Activated CD8-positive, alpha-beta memory T cell treated with anti-CD3 and anti-CD28 coated beads, Interleukin-2, amount 10 ng/mL, durations not matched to agents 7 days and 5 days (primary cell): ENCODE measurements at places on chromosomes 5 and 9.

DNA sequence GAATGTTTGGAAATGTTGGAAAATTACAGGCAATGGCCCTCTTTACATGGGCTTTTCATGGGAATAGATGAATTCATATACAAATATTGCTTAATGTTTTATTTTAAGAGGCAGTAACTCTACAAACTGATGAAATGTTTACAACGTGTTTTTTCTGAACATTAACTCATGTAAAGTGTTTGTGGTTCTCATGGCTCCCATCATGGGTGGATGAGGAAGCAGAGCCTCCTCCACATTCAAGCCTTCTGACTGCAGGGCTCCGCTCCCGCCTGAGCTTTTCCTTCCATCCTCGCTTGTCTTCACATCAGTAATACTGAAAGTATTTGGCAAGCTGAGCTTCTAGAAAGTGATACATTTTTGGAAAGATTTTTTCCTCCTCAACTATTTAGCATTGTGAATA is 204.2 kb downstream of the ARHGAP26 start:
- no peak for DNase-seq

DNA sequence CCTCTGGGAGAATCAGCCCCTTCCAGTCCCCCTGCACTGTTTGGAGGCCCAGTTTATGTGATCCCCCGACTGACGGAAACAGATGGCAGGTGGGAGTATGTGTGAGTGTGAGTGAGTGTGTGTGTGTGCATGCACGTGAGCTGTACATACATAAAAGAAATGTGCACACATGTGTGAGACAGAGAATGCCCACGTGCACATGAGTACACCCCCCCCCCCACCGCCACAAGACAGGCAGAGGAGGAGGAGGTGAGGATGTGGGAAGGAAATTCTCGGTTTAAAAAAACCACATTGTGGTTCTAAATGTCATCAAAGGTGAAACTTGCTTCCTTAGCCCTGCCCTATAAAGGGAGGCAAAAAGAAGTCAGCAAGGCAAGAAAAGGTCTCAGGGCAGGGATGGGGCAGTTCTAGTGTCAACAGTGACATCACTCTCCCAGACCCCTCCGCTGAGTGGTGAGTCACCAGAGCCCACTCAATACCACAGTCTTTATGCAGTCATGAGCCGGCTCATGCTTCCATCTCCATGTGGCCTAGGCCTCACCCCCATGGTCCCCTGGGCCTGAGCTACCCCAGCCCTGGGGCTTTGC is 79.2 kb upstream of the HSPA9 start:
- DNase-seq = peak; percentile 79

DNA sequence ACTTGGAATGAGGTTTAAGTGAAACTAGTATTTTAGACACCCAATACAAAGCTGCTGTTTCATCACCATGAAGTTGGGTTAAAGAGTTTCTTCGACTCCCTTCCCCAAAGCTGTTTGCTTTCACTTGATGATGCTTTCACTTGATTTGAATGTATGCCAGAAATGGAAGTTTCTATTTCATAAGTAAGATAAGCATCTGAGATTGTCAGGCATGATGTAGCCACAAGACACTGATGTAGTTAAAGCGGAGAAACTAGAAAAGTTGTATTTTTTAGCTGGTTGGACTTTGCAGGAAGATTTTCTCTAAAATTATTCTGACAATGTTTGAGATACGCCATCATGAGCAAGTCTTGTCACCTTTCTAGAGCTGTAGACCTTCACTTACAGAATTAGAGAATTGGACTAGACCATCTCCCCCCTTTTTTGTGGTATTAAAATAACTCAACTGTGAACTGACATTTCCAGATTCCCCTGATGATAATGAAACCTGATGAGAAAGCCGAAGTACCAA is 20.0 kb downstream of the MOCS2 start:
- DNase-seq = no peak

GRCh38 chr5:113169720-113170119 is 193.1 kb downstream of the DCP2 start:
- no peak for DNase-seq

- DNase-seq = no peak
Observed at GRCh38 chr5:63262185-63262981, 683.8 kb downstream of the LRRC70 start.

GRCh38 chr9:35277171-35277520 is 115.3 kb downstream of the UNC13B start:
- no peak for DNase-seq

DNA sequence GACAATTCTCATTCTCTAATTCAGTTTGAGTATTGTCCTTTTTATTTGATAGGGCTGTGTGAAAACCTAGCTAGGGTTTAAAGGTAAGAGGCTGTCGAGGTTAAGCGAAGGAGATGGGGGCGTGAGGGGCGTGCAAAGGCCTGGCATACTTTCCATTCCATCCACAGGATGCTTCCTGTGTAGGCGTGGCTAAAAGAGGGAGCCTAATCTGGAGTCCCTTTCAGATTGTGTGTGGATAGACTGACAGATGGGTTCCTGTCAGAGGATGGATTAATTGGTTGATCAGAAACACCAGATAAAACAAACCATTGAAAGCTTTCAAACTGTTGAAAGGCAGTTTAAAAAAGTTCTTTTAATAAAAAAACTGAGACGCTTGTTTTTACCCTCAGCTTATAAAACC is 1.1 kb upstream of the ELL2 start:
- no peak for DNase-seq

DNA sequence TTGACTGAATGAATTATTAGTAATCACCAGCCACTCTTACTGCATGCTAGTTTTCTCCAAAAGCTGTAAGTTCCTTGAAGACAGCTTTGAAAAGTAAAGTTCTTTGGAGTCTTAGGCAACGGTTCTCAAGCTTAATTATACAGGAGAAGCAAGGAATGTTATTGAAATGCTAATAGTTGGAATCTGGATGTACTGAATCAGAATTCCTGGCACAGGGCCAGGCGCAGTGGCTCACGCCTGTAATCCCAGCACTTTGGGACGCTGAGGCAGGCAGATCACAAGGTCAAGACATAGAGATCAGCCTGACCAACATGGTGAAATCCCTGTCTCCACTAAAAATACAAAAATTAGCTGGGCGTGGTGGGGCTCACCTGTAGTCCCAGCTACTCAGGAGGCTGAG is 33.4 kb downstream of the GRIA1 start:
- no peak for DNase-seq

GRCh38 chr9:118529210-118529609 is 825.0 kb downstream of the TLR4 start:
- no peak for DNase-seq

- DNase-seq = peak; percentile 65
Observed at GRCh38 chr9:129626625-129627284, 792 bp downstream of the NTMT1 start.

DNA sequence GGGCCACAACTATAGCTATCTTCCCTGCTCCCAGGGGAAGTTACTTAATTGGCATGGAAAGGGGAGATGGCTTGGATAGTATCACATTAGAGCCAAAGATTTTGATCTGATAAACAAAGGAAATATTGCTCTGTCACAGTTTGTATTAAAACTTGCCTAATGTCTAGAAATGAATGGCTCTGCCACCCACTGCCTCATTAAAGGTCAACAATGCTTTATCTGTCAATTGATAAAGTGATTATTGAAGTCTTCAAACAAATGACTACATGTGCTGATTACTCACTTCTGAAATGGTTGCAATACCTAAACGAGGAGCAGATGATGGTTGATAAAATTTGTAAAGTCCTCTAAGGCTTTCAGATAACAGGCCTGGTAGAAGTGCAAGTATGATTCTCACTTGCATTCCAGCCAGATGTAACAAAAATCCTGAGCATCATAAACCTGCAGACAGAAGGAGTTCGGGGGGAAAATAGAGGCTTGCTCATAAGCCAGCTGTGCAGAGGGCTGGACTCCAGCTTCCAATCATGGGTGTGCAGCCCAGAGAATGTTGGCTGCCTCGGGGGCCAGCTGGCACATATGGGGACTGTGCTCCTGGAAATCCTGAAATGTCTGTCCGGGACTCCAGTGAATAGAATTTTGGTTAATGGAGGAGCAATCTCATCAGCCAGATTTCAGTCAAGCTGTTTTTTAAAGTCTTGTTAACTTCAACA is 200.5 kb upstream of the SLC27A6 start:
- DNase-seq = no peak

DNA sequence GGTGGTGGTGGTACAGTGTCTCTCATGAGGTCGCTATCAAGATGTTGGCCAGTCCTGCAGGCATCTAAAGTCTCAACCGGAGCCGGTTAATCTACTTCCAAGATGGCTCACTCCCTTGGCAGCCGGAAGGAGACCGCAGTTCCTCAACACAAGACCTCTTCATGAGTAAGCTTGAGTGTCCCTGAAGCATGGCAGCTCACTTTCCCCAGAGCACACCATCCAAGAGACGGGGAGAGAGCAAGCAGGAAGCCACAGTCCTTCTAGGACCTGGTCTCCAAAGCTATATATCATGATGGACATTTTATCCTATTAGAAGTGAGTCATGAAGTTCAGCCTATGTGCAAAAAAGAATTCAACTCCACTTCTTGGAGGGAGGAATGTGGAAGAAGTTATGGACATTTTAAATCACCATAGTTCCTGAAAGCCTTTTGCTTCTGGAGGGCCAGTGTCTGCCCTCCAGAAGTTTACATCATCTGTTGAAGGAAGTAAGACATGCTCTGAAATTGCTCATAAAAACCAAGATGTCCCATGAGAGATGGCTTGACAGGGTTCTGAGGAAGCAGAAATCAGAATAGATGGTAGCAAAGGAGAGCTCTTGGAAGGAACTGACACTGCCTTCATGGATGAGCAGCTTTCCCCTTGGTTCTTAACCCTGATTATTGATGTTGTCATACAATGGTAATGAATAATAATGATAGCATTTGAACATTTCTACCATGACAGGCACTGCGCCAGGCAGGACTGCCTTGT is 21.3 kb downstream of the GALNT10 start:
- DNase-seq = no peak

DNA sequence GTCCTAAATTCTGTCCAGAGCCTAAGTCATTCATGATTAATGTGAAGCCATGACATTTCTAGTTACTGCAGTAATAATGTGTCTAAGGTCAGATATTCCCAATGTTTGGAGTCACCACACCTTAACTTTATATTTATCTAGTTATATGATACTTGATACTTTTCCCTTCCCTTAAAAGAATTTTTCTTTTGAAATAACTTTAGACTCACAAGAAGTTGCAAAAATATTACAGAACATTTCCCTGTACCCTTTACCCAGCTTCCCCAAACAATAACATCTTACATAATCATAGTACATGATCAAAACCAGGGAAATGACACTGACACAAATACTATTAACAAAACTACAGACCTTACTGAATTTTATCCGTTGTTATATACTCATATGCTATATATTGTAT is 150.0 kb upstream of the GNA14 start:
- no peak for DNase-seq

GRCh38 chr5:107621089-107621488 is 49.6 kb downstream of the EFNA5 start:
- DNase-seq = no peak

DNA sequence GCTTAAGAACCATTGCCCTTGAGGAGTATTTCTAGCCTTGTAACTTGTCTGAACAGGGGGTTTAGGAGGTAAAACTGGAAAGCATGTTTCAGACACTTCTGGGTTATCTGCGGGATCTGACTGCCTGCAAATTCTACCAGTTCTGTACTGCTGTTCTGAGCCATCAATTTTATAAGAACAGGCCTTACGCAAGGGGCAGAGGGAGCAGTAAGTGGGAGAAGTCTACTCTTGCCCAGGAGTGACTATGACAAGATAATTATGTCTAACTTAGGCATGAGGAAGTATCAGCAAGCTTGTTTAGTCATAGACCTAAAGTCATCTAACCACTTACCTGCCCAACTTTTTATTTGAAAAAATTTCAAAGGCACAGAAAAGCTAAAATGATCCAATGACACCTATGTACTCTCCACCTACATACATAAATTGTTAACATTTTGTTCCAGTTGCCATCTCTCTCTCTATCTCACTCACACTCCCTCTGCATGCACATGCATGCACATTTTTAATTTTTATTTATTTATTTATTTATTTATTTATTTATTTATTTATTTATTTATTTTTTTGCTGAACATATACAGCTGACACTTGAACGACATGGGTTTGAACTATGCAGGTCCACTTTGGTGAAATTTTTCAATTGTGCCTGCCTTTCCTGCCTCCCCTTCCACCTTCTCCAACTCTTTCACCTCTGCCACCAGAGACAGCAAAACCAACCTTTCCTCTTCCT is 18.4 kb upstream of the DEPDC1B start:
- DNase-seq = no peak

DNA sequence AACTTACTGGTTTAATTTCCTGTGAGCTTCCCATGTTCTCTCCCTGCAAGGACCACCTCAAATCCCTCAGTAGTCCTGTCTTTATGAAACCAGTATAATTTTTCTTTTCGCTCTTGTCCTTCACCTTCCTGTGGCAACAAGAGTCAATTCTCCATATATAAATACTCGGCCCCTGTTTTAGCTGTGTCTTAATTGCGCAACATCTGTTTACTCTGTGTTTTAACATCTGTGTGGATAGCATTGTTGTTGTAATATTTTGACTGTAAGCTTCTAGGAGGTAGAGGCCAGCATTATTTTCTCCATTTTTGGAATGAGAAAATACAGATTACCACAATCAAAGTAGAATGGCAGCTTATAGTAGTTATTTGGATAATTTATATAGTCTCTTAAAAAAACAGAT is 30.2 kb upstream of the CDKN2B start:
- DNase-seq = no peak

DNA sequence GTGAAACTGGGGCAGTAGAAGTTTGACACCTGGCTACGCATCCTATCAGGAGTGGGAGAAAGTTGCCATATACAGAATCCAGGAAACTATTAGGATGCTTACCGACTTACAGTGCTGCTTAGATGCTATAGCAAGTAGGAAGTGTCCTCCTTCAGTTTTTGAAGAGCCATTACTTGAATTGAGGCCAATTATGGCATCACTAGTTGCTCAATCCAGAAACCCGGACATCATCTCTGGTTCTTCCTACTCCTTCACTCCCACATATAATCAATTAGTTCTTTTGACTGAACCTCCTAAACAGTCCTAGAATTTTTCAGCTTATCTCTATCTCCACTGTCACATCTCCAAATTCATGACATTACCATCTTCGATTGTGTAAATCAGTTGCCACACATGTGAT is 41.8 kb upstream of the UGCG start:
- DNase-seq = no peak

DNA sequence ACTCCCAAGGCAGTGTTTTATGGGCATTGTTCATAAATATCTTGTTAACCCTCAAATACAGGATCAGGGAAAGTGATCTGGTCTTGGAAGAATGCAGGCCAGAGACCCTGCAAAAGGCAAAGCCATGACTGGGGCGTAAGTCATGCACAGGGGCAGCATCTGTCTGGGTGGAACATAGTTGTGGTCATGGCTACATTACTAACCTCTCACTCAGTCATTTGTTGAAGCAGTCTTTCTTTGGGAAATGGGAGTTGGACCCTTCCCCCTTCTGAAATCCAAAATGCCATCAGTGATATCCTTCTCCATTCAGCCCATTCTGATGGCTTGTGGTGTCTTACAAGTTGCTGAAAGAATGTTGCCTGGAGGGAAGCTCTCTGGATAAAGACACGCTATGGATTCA is 68.1 kb downstream of the GDNF start:
- DNase-seq = no peak
